ENCODE measurements at places on chromosomes 3 and 15.

- peak; percentile 53 for DNase-seq
These were observed 37.6 kb upstream of the SFMBT1 start for GRCh38 chr3:53083521-53083920.

DNA sequence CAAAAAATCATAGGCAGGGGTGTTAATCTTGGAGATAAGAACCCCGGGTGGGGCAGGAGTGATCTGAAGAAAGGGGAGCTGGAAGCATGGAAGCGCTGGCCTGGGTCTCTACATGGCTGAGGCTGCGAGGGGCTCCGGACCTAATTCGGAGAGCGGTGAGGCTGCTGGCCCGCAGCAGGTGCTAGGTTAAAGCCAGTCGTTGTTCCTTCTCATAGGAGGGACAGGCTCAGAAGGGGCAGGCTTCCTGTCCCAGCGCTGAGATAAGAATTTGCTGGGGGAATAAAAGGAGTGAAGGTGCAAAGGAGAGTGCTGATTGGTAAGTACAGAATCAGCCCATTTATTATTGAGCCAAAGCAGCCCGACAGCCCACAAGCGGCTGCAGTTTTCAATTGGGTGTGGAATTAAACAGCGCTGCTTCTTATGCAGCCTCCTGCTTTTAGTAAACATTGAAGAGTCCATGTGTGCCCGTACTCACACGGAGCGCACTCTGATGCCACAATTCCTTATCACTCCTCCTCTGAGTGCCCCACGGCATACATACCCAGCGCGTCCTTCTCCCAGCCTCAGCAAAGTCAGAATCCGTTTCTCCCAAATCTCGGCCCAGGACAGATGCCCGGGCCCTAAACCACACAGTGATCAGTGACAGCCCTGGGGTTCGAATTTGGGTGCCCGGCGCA lies 17.1 kb downstream of the CHST13 start:
- no peak for DNase-seq

DNA sequence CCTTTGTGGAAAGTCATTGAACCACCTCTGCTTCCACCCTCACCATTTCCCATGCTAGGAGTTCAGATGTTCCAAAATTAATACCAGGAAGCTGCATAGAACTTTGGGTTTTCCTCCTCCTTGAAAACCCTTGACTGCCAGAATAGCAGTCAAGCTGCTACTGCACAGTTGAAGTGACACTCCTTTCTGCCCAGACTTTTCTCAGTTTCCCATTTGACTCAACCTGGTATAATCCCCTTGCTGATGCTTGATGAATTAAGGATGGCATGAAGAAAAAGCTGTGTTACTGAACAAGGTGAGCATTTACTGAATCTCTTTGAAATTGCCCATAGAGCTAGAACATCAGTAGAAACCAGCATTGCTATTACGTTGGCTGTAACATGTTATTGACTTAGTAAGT lies 286.0 kb downstream of the EDEM1 start:
- DNase-seq, result no peak

DNA sequence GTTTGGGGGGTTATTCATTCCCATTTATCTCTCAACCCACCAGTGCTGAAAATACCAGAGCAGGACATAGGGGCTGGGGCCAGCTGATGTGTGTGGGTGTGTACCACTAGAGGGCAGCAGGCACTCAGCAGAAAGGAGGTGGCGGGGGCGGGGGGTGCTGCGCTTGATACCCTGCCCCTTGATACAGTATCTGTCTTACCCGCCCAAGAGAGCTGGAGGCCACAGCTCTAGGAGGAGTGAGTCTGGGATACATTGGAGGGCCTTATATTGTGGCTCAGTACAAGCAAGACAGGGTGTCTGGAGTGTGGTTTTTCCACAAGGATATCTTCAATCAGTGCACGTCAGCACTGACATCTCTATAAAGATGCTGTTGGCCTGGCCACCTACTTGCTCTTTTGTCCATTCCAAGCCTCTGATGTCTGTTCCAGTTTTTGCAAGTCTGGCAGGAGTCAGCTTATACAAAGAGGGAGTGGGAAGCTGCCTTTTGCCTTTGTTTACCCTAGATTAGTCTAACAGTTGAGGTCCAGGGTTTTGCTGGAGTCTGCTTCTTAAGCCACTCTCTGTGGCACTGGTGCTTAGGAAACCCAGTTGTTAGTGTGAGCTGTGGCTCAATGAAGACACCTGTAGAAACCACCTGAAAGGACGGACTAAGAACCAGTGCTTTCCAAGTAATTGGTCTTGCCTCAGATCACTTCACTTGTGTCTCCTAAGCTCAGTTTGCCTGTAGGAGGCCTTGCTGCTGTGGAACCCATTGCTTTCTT lies 1.5 kb upstream of the RBM15B start:
- no peak for DNase-seq

DNA sequence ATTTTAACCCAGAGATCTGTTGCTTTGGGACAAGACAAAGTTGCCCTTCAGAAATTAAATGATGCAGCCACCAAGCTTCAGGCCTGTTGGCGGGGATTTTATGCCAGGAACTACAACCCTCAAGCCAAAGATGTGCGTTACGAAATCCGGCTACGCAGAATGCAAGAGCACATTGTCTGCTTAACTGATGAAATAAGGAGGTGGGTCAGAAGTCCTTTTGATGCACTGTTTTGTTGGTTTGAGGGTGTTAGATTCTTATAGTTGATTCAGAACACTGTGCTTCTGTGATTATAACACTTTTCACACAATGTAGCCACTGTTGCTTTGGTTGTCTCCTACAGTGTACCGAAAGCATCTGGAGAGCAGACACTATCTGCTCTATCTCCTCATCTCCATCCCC lies 20.8 kb upstream of the NXPE3 start:
- DNase-seq, result no peak

DNA sequence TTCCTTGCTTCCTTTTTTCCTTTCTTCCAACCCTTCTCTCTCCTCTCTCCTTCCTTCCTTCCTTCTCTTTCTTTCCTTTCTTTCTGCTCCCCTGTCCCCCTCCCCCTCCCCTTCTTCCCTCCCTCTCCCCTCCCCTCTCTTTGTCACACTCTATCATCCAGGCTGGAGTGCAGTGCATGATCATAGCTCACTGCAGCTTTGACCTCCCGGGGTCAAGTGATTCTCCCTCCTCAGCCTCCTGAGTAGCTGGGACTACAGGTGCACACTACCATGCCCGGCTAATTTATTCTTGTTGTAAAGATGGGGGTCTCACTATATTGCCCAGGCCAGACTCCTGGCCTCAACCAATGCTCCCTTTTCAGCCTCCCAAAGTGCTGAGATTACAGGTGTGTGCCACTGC lies 18.7 kb downstream of the NFKBIZ start:
- DNase-seq, result no peak

- DNase-seq, result no peak
These were observed 44.5 kb upstream of the MAGI1 start for GRCh38 chr3:66083096-66083678.

DNA sequence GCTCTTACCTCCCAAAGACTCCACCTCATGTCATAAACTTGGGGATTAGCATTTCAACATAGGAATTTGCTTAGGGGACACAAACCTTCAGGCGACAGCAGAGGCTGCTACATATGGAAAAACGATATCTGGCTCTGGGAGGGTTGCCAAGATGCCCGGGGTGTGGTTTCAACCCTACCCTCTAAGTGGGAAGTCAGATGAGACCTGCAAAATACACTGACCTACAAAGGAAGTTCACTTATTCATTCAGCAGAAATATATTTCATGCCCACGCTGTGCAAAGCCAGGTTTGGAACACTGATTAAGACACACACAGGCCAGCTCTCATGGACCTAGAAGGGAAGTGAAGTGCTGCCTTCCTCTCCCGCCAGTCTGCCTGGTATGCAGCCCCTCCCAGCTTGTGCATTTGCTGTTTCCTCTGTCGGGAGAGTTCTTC lies 239.3 kb downstream of the FEZF2 start:
- DNase-seq, result no peak

DNA sequence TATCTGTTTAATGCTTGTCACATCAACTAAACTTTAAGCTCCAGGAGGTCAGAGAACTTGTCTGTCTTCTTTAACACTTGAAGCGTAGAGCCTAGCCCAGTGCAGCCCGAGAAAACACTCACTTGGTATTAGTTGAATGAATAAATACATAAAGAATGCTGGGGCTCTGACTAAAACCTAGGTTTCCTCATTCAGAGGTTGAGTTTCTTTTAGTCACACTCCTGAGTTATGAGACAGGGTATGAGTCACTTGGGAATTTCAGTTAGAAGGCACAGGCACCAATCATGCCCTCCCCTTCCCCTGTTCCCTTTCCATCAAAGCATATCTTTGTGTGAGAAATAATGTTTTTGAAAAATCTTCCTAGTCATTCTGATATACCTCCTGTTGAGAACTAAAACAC lies 589.8 kb upstream of the DPPA4 start:
- DNase-seq, result no peak

DNA sequence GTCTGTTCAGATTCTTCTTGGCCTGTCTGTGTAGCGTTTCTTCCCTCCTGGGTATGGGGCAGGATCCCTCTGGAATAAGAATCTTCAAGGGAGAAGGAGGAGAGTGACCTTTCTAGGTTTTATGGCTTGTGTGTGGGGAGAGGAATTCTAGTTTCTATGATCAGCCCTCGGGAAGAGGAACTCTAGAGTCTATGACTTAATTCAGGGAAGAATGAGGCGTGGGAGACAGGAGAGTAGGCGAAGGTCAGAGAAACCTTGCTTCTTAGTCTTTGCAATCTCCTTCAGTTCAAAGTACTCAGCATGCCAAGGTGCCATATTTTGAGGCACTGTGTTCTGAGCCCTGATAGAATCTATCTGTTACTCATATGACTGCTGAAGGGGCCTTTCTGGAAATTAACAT lies 99.2 kb upstream of the C3orf80 start:
- DNase-seq, result no peak

DNA sequence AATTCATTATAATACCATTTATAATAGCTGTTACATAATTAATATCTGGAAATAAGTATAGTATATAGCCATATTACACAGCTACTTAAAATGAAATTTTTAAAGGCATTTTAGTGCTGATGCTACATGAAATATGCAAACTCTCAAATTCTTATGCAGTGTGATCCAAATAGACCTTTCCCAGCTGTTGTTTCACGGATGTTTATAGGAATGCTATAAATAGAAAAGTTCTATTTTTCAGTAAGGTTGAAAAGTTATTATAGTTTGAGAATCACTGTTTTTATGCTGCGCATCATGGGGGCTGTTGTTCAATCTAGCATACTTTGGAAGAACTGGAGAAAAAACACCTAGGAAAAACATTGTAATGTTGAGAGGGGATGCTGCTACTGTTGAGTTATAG lies 147.7 kb upstream of the TRIM42 start:
- no peak for DNase-seq

GRCh38 chr15:101266034-101266433 lies 11.3 kb downstream of the SELENOS start:
- DNase-seq, result no peak

DNA sequence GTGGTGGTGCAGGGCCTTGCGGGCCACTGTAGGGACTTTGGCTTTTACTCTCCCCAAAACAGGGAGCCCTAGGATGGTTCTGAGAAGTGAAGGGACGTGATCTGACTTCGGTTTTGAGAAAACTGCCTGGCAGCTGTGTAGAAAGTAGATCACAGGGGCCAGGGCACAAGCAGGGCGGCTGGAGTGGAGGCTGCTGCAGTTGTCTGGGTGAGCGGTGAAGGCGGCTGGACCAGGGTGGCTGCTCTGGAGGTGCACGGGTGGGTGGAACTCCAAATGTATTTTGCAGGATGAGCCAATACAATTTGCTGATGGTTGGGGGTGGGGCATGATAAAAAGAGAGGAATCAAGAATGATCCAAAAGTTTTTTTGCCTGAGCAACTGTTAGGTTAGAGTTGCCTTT lies 29.8 kb upstream of the TRH start:
- no peak for DNase-seq

GRCh38 chr3:28292622-28293021 lies 51.2 kb downstream of the CMC1 start:
- no peak for DNase-seq

DNA sequence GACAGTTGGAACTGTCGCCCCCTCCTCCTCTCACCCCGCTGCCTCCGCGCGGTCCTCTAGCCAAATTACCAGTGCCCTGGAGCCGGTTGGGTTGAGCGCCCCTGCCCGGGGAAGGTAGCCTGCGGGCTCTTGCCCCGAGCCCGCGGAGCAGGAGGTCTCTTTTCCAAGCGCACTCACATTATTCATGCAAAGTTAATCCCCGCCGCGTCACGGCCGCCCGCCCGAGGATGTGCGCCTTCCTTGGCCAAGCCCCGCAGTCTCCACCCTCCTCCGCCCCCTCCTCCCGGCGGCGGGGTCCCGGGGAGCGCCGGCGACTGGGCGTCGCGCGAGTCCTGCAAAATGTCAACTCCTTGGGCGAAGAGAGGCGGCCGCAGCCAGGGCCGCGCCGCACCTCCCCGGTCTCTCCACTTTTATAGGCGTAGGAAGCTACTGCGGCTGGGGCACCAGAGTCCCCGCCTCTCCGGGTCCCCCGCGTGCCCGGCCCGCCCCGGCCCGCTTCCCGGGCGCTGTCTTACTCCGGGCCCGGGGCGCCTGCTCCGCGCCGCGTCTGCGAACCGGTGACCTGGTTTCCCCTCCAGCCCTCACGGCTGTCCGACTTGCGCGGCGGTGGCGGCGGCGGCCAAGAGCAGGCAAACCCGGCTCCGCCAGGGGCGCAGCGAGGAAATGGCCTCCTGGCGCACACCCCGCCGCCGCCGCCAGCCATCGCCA lies at the start of gene THRB:
Gene THRB, minus strand, starts transcription at position 233 of the 708 bp plus-strand sequence.
- DNase-seq, result no peak

DNA sequence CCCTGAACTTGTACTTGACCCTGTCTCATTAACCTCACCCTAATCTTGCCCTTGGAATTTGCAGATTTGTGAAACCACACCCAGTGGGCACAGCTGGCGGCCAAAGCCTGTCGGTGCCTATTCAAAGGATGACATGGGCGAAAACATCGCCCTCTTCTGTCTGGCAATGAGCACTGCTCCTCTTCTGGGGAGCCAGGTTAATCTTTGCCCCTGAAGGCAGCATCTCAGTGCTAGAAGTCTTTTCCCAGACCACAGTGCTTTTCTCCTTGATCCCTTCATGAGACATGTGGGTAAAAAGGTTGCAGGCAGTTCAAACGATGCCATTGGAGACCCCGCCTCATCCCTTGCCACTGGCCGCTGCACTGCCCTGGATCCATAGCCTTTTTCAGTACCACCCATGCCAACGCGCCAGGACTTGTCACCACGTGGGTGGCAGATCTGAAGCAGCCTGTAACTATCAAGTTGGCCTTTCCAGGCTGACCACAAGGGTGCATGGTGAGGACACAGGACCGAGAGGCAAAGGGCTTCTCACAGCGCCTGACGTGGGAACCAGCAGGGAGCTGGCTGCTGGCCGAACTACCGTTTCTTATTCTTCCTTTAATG lies 6.5 kb upstream of the DNASE1L3 start:
- no peak for DNase-seq

All from NCI-H1694 (cell line).